ENCODE measurements at places on chromosomes 2 and 18.

DNA sequence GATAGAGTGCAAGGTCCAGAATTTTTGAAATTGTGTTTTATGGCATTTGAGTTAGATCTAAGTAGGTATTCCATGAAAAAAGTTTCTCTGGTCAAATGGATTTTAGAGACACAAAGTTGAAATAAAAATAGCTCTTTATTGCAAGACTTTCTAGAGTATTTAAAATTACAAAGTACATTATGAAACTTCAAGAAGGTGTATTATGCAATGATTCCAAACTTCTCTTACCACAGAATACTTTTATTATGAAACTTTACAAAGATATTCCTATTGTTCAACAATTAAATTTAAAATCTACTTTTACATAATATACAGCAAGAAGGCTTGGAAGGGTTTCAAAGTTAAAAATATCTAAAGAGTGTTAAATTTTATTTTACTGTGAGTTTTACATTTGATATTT lies 65.9 kb downstream of the CALCRL start:
- DNase-seq: no peak

DNA sequence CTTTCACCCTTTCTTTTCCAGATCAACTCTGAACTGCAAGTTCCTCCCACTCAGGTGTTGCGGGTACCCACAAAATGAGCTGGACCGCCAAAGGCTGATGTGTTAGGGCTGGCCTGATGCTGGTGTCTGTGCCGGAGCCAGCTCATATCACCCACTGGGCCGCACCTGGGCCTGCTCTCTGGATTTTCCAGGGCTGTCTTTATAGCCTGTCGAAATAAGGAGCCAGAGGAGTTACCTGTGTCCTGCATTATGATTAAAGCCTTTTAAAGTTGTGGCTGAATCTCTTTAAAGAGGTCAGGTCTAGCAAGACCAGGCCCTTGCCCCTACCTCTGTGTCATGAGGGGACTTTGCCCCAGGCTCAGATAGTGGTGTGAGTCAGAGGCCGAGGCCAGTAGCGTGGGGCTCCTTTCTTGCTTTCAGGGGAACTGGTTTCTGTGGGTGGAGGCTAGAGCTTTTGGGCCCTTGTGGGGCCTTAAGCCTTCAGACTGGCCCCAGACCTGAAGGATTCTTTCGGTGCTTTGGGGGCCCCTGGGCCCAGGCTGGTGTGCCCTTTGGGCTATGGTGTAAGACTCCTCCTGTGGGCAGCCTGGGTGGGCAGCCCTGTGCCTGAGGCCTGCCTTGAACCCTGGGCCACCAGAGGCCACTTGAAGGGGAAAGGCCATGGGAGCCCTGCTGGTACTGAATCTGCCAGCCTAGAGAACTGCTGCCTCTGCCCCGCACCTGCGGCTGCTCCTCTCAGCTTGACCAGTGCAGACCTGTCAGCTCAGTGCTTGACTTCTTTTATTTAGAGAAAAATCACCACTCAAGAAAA lies 21.3 kb downstream of the OTOF start:
- DNase-seq: no peak

DNA sequence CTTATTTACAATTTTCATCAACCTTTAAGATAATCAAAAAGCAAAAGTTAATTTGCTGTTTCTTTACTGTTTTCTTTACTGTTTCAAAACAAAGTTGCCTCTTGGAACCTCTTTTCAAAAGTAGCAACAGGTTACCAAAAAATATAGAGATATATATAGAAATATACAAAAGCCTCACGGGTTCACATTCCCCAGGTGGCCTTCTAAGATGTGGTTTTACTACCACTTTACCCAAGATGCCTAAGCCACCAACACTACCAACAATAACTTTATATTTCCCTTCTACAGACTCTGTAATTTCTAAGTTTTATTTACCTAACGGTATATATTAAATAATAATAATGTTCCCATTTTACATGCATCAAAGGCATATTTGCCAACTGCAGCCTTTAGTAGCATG lies 4.9 kb downstream of the CYB5A start:
- DNase-seq: no peak

DNA sequence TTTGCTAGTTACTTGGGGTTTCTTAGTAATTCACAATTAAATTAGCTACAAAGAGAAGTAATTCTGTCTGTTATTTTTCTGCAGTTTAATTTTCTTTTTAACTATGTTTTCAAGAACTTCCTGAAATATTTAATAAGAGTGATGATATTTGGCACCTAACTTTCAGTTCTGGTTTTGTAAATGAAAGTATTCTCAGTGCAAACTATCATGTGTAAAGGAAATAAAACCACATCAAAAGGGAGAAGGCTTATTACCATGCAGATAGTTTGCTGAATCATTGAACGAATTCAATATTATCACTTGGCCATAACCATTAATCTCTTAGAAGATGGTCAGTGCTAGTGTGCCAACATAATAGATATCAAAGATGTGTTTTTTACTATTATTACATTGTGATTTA lies 29.2 kb downstream of the DYTN start:
- DNase-seq: no peak

DNA sequence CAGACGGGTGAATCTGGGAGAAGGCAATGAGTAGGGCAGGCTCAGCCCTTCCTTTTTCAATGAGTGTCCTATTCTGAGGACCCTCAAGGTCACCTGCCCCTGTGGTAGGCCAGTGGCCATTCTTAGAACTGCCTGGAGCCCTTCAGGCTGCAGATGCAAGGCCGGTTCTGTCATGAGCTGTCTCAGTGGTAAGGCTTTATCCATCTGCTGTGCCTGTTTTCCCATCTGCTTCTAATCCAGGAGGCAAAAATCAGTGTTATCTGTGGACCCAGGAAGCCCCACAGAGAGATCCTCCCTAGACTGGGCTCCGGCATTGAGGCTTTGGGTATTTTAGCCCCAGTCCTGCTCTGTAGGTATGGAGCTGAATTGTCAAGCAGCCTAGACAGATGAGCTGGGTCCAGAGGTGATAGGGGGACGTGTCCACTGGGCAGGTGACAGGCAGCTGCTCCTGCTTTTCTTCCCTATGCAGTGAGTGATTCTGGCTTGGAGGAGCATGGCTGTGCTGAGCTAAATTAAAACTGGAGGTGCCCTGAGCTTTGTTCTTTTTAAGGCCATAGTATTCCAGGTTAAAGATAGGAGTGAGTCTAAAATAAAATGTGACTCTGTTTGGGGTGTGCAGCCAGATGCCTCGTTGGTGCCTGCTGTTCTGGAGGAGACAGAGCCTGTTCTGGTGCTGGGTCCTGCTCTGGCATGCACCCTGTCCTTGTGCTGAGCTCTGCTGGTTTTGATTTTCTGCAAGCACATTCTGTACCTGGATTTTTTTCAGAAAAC lies 92.5 kb downstream of the FHOD3 start:
- DNase-seq: no peak

DNA sequence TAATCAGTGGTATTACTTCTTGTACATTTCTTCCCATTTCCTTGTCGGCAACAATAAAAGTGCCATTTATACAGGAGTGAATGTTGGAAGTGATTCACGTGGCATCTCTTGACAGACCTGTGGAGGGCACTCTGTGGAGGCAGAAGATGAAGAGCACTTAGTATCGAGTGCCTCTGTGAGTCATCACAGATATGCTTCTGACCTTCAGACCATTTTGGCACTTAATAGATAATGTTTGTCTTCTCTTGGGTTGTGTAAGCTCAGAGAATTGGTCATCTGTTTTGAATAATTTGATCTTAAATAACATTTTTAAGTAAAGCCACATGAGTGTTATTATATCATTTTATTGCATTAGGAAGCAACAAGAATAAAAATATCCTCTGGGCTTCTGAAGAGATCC lies 305.5 kb downstream of the PTPRM start:
- no peak for DNase-seq

- peak; percentile 21 for DNase-seq
Measured at GRCh38 chr2:74849228-74849892, 15.4 kb downstream of the HK2 start.

DNA sequence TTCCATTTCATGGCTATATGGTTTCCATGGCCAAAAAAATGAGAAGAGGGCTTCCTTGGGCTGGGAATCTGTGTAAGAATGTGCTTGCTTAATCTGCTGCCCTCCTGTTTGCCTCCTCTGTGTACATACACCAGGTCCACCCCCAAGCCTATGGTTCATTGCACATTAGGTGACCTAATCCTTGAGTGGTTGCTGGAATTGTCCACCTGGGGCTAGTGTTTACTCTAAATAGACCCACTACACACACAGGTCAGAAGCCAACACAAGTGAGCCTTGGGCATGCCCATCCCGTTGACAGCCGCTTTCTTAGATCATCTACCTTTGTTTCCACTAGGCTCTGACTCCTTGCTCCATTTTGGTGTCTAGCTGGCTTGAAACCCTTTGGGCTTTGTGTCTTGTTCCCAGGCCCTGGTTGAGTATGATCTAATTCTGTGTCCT lies 59.2 kb upstream of the ATL2 start:
- no peak for DNase-seq

- no peak for DNase-seq
Measured at GRCh38 chr2:216503159-216503629, 4.5 kb downstream of the RPL37A start.

GRCh38 chr2:41129988-41130387 lies 678.1 kb upstream of the SLC8A1 start:
- no peak for DNase-seq

- DNase-seq: no peak
Measured at GRCh38 chr2:8403876-8404275, 278.0 kb upstream of the ID2 start.

- no peak for DNase-seq
Measured at GRCh38 chr2:156687126-156687525, 250.9 kb downstream of the GPD2 start.

GRCh38 chr2:217291259-217291658 lies 431.4 kb upstream of the TNP1 start:
- no peak for DNase-seq

DNA sequence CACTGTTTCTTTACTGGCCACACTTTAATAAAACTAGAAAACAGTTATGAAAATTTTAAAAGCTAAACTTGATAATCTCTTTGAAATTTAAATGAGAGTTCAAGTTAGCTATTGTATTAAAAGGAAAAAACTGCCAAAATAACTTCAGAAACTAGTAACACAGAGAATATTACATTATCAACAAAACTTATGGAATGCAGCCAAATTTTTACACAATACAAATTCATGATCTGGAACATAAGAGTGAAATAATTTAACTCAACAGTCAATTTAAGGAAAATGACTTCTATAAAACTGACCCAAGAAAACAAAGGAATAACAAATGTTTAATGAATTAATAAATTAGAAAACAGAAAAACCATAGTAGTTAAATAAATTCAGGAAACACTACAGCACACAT lies 65.0 kb downstream of the TCF4 start:
- no peak for DNase-seq

GRCh38 chr18:25896178-25896780 lies 194.1 kb downstream of the SS18 start:
- no peak for DNase-seq

DNA sequence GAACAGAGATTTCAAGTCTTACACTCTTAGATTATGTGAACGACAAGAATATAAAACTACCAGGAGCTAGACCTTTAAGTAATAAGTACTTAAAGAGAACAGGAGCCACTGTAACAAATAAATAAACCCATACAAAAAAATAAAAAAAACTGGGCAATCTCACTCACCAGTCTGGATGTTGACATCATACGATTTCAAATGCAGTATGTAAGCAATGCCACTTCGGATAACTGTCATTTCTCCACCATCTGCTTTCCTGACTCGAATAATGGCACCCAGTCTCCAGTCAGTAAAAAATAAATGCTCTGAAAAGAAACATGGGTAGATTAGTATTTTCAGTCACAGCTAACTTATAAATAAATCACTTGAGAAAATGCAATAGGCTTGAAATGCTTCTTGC lies 115.1 kb downstream of the LRP2 start:
- DNase-seq: no peak

DNA sequence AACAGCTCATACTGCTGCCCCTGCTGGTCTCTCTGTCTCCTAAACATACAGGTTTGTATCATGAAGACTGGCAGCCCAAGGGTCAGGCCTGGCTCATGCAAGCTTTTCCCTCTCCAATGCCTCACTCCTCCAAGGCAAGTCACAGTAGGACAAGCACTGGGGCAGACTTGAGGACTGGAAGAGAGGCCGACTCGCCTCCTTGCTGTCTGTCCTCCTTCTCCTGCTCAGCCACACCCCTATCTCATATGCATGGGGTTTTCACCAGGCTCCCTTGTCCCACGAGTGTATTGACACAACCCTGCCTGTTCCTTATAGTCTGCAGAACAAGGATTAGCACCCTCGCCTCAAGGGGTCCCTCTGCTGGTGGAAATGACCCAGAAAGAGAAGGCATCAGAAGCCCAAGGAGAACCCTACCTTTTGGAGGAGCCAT lies 223.7 kb downstream of the SOX11 start:
- DNase-seq: no peak

- no peak for DNase-seq
Measured at GRCh38 chr2:236949089-236949905, 136.4 kb upstream of the COPS8 start.

GRCh38 chr2:240994171-240994896 lies 4.1 kb upstream of the SNED1 start:
- DNase-seq: no peak

GRCh38 chr2:51053213-51053612 lies 21.3 kb upstream of the NRXN1 start:
- DNase-seq: no peak

DNA sequence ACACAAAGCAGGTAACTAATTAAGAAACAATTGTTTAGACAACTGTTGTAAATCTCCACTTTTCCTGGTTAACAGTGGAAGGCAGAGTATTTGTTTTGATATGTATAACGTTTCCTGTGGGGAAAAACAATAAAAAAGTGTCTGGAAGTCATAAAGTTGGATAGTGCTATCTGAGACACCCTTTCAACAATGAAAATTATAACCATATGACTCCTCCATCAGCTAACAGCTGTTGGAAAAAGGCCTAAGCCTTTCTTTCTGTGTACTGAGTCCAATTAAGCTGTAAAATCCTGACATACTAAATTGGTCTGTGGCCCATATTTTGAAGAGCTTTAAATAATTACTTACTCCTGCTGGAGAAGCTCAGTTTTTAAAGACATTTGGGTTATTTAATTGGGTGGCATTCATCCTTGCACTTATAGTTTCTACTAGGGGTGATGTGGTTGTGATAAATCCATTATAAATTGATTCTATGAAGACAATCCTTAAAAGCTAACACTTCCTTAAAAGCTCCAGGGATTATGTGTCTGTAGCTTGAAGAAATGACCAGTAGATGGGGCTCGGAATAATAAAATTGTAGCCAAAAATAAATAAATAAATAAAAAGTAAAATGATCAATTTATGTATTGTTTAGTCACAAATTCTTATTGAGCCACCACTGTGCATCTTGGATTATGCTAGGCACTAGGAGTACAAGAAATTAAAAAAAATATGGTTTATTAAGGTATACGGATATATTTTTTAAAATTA lies 698.1 kb upstream of the NXPH2 start:
- no peak for DNase-seq

DNA sequence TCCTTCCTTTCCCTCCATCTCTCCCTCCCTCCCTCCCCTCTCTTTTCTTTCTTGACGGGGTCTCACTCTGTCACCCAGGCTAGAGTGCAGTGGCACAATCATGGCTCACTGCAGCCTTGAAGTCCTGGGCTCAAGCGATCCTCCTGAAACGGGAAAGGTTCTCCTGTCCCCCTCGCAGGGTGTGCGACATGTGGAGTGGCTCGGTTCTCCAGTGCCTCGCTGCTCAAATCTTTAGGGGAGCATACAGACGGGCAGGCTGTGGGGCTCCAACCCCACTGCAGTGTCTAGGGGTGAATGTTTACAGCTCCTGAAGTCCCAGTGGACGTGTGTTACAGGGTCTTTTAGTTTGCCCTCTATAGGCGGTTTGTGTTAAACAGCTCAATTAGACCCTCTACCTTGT lies 74.0 kb downstream of the MEX3C start:
- no peak for DNase-seq

- no peak for DNase-seq
Measured at GRCh38 chr2:186129767-186130581, 356.1 kb upstream of the ZC3H15 start.
